ENCODE measurements at places on chromosomes 5 and 9. TPM values are rescaled to one million over a fixed set of nuclear protein-coding genes. Genes with fewer than 3 reads are reported as not detected.

GRCh38 chr9:96619491-96620180 is at the start of gene CDC14B:
CDC14B (minus strand) TSS chr9:96619843; CDS start chr9:96619378, 465 bp downstream.
- H3K36me3 ChIP-seq = no peaks in the 10 kb centered on the region
- no peak within 1 kb of the TSS for H3K27ac ChIP-seq
- peak within 1 kb of the TSS; percentile 76 for H3K4me3 ChIP-seq

DNA sequence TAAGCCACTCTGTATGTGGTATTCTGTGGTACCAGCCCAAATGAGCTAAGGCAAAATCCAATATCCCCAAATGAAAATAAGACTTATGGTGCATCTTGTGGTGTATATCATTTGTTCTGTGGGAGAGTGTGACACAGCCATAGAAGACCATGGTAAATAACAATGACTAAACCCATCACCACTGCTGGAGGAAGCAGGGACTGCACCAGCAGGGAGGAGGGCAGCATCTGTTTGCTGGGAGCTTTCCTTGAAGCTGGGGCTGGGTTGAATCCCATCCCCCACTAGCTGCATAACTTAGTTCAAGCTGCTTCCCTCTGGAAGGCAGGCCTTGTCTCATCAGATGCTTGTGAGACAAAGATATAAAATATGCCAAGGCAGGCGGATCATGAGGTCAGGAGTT is 14.2 kb downstream of the GADD45G start:
- H3K4me3 ChIP-seq = no peak overlapping the region
- H3K36me3 ChIP-seq = no peaks in the 10 kb centered on the region
- peaks cover 9% of the 10 kb centered on the region for H3K4me1 ChIP-seq
- no peak for DNase-seq

- H3K4me3 ChIP-seq = peak overlapping the region; percentile 64
- H3K27ac ChIP-seq = no peak overlapping the region
- peaks cover 46% of the 10 kb centered on the region for H3K27me3 ChIP-seq
- H3K4me1 ChIP-seq = peaks cover 8% of the 10 kb centered on the region
- no peak for DNase-seq
Measured at GRCh38 chr5:38556088-38556598, 303 bp downstream of the LIFR start.

DNA sequence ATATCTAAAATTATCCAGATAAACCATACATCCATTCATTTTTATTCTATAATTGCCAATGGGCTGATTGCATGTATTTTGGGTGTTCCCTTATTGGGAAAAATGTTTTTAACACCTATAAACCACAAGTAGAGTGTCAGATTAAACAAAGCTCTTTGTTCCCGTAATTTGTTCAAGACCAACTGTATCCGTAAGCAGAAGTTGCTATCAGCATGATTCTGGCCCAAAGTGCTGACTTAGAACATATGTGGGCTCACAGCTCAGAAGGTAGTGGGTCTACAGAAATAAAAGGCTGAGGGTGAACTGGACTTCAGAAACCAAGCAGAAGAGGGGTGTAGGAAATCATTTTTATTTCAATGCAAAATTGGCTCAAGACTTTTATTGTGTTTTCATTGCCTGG is 23.5 kb upstream of the IL7R start:
- H3K27ac ChIP-seq = peak overlapping the region; percentile 96
- peaks cover 14% of the 10 kb centered on the region for H3K36me3 ChIP-seq
- DNase-seq = no peak
- H3K4me1 ChIP-seq = peaks cover 92% of the 10 kb centered on the region
- no peaks in the 10 kb centered on the region for H3K27me3 ChIP-seq

DNA sequence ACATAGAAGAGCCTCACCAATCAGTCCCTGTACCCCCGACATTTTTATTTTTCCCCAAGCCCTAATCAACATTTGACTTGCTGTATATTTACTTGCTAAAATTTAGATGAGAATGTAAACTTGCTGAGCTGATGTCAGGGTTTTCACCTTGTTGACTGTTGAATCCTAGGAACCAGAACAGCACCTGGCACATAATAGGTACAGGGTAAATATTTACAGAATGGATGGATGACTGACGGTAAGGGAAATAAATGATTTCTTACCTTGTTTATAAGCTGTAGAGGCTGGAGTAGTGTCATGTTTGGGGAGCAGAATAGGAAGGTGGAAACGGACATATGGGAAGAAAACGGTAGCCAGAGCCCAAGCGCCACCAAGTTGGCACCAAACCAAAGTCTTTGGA is 107.0 kb upstream of the NUDT12 start:
- H3K27ac ChIP-seq = no peak overlapping the region
- H3K36me3 ChIP-seq = no peaks in the 10 kb centered on the region
- no peaks in the 10 kb centered on the region for H3K27me3 ChIP-seq
- H3K4me3 ChIP-seq = no peak overlapping the region
- DNase-seq = no peak

DNA sequence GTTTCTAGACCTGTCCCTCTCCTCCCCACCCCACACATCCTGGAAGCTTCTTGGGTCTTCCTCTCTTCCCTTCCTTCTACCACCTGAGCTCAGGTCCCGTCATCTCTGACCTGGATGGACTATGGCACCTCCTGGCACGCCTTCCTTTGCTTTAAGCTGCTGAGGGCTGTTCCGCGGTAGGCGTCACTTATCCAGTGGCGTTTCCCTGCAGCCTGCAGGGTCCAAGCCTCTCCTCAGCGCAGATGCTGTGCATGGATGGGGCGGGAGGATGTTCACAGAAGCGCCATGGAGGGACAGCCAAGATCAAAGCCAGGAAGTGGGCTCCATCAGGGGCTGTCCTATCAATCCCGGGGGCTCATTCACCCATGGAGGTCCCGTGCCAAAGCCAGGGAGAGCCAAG is 23.8 kb upstream of the CNOT6 start:
- no peaks in the 10 kb centered on the region for H3K36me3 ChIP-seq
- no peak for DNase-seq
- H3K27me3 ChIP-seq = peaks cover 1% of the 10 kb centered on the region
- no peaks in the 10 kb centered on the region for H3K4me1 ChIP-seq
- no peak overlapping the region for H3K27ac ChIP-seq
- no peak overlapping the region for H3K4me3 ChIP-seq

- H3K27me3 ChIP-seq = no peaks in the 10 kb centered on the region
- H3K4me1 ChIP-seq = no peaks in the 10 kb centered on the region
- no peaks in the 10 kb centered on the region for H3K36me3 ChIP-seq
- no peak overlapping the region for H3K27ac ChIP-seq
- no peak for DNase-seq
- H3K4me3 ChIP-seq = no peak overlapping the region
Measured at GRCh38 chr5:173832386-173832785, 55.8 kb upstream of the CPEB4 start.

Gene TEX48
- 0.57 TPM for total RNA-seq

Gene FAT2
- total RNA-seq = not detected

Gene LRRC8A
- 18.7 TPM for total RNA-seq
